ENCODE measurements at places on chromosomes 7 and 10.
A peak's percentile ranks its signal among the peaks of the same experiment; 100 is the strongest.

- DNase-seq = no peak
These were observed 287.5 kb downstream of the KCNMA1 start for GRCh38 chr10:77350134-77350533.

- DNase-seq = no peak
These were observed 64.3 kb downstream of the PLXNA4 start for GRCh38 chr7:132511921-132512320.

DNA sequence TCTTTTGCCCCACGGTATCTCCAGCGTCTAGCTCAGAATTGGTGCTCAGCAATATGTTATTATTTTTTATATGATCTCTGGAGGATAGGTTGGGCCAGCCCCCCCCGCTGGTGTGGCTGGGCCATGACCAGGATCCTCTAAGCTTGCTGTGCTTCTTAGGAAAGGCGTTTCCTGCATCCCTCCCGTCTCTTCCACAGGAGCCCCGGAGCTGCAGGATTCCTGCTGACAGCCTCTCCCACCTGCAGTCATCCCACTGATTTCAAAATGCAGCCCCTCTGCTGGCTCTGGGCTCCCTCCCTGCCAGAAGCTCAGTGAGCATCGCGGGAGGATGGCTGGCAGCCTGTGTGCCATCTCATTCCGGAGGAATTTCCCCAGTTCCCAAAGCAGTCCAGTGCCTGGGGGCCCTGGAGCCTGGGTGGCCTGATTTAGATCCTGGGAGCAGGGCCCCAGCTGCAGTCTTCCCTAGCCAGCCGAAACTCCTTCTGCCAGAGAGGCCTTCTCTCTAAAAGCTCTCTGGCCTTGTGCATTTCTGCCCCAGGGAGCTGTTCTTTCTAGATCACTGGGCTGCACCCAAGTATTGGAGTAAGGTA lies 21.8 kb upstream of the GOLGA7B start:
- DNase-seq = no peak

- DNase-seq = no peak
These were observed 83.0 kb downstream of the SORBS1 start for GRCh38 chr10:95478185-95478584.

DNA sequence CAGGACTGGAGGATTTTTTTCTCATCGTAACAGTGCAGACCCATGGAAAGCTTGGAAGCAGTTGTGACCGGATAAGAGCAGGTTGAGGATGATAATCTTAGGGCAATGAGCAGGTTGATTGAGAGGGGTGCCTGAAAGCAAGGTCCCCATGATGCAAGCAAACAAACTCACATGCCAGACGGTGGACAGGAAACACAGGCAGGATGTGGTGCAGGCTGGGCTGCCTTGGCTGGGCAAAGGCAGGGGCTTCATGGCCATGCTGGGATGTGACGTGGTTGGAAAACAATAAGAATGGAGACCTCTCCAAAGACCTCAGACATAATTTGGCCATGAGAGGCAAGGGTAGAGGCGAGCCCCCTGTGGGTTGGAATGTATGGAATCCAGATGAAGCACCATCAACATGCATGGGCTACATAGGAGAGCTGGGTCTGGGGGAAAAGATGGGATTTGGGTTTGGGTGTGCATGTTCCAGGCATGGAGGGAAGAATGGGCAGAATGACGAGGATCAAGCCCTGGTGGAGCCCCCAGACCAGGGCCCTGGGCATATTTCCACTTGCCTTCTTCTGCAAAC lies 58.3 kb downstream of the IKZF1 start:
- peak; percentile 59 for DNase-seq

GRCh38 chr7:27199849-27200760 lies at the start of gene HOXA13:
Gene HOXA13, minus strand, starts transcription at chr7:27200091. Its CDS starts 14 bp downstream, at chr7:27200077.
- peak; percentile 52 for DNase-seq

DNA sequence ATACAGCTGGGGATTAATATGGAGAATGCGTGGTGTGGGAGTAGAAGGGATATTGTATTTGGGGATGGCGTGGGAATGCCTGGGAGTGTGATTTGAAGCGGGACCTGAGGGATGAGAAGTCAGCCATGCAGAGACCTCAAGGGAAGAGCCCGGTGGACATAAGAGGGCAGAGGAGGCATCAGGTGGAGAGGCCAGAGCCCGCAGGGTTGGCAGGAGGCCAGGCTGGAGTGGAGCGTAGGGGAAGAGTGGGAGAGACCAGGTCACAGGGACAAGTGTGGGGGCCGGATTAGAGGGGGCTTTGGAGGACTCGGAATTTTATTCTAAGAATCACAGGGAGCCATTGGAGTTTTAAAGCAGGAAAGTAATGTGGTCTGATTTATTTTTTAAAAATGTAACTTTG lies 2.0 kb downstream of the NDUFB2 start:
- DNase-seq = no peak

GRCh38 chr7:71491336-71491735 lies 359.4 kb downstream of the GALNT17 start:
- no peak for DNase-seq

DNA sequence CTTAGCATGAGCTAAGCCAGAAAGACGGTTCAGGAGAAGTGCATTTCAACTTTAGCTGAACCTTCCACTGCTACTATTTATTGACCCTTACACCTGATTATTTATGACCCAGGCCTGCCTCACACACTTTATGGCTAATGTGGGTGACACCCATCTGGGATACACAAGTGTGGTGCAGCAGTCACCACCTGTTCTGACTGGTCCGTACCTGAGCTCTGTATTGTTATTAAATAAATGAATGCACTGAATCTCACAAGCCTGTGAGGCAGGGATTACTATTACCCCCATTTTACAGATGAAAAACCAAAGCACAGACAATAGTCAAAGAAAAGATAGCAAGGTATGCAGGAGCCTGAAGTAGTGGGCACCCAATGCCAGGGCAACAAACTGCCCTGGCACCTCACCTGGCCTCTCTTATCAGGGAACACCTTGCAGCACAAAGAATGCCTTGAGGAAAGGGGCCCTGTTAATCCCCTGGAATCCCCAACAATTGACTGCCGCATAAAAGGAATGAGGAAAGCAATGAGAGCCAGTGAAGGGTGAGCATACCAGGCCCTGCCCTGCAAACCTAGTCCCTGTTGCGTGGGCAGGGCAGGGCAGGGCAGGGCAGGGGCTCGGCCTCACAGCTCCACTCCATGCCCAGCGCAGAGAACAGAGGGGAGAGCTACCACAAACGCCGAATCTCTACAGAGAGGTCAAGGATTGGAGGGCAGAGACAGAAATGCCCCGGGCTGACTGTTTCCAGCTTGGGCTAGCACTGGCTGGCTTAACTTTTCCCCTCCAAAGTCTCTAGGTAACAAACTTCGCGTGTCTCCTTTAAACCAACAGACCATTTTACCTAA lies 1.3 kb downstream of the ANXA11 start:
- DNase-seq = peak; percentile 52

DNA sequence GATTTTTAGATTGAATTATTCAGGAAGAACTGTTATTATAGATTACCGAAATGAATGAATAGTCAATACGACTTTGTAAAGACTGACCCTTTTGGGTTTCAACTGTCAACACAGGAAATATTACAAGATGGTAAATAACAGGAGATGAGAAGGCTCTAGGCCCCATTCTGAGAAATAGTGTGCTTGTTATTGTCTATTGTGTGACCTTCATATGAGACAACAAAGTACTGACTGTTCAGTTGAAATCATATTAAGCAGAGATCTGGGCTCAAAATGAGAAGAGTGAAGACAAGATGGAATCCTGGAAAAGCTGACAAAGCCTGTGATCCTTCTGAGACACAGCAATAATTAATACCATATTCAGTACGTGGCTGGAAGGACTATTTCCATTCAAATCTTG lies 503.8 kb downstream of the INHBA start:
- no peak for DNase-seq

GRCh38 chr7:30679664-30680063 lies 2.6 kb downstream of the CRHR2 start:
- DNase-seq = no peak

GRCh38 chr7:115106316-115106715 lies 184.4 kb downstream of the MDFIC start:
- no peak for DNase-seq

GRCh38 chr7:150507947-150508602 lies 6.6 kb upstream of the GIMAP7 start:
- peak; percentile 40 for DNase-seq

DNA sequence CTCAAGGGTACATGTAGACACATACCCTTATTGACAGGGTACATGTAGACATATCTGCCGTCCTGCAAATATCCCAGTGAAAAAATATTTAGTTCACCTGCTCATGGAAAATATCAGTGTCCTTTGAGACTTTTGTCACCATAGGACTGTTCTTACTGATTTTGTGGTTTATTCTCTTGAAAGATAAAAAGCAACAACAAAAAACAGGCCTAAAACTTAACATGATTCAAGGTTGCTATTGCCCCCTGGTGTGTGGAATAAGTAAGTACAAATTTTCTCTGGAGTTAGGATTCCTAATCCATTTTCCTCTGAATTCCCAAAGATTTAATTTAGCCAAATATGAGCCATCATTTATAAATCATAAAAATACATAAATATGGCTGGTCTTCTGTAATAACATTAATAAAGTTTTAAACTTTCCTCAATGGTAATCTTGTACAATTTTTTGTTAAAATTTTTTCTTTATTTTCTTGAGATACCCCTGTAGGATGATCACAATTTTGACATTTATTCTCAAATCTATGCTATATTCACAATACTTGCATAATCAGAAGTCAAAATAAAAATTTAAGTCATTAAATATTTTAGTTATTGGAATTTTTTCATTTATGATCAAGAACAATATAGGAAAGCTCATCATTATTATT lies 741.4 kb upstream of the POT1 start:
- no peak for DNase-seq

- no peak for DNase-seq
These were observed 5.6 kb upstream of the AS3MT start for GRCh38 chr10:102863660-102864059.

DNA sequence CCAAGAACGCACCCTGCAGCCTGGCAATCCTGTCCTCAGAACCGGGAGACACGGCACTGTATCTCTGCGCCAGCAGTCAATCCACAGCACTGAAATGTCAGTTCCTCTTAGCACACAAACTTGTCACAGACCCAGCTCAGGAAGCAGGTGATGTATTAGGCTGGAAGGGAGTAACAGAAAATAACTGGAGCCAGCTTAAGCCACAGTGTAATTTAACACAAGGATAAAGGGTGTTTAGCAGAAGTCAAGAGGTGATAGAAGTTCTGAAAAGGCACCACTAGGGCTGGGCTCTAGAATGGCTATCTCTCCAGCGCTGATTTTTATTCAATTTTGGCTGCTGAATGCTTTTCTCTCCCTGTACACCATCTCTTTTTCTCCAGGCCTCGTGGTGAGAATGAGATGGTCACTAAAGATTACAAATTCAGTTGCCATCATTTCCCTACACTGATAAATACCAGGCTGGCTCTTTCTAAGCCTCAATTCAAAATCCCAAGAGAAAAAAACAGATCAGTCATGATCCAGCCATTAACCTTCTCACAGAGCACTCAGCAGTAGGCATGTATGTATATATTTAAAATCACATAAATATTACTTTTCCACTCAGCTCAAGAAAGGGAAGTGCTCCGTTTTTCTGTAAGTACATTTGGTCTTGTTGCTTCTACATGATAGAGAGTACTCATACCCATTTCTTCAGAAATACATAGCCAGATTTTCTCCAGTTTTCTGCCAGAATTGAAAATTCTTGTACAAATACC lies 102.7 kb upstream of the PRSS1 start:
- no peak for DNase-seq

DNA sequence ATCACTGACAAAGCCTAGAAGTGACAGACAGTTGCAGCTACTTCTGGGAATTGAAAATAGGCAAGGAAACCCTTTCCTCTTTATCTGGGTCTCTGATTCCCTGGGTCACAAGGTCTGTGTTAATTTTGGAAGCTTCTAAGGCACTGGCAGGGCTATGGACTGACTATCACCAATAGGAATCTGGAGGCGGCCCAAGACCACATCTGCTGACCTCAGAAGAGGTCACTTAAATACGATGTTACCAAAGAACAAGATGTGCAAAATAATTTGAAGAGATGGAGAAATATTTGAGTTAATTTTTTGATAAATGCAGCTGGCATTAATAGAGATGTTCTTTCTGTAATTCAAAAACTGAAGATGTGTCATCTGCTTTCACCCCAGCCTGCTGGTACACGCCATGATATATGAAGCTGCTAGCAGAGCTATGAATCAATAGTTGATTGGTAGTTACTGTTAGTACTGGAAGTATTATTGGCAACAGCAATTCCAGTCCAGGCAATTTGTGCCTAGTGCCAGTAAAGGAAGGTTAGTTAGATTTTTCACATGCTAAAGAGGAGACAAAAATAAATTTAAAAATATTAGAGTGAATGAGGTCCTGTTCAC lies 5.5 kb upstream of the STEAP4 start:
- no peak for DNase-seq

DNA sequence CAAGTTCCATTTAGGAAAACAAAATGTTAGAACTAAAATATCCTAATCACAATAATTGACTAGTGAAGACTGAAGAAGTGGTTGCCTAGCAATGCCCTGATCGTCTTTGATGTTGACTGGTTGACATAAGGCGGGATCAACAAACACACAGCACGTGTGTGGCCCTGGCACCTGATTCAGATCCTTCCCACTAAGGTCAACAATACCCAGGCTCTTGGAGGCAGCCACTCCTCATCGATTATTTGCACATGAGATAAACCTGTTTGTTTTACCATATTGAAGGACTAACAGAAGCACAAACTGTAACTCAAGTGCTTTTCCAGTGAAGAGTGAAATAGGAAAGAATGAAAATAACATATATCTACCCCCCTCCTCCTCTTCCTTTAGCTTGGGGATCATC lies 15.6 kb downstream of the FANK1 start:
- DNase-seq = no peak

DNA sequence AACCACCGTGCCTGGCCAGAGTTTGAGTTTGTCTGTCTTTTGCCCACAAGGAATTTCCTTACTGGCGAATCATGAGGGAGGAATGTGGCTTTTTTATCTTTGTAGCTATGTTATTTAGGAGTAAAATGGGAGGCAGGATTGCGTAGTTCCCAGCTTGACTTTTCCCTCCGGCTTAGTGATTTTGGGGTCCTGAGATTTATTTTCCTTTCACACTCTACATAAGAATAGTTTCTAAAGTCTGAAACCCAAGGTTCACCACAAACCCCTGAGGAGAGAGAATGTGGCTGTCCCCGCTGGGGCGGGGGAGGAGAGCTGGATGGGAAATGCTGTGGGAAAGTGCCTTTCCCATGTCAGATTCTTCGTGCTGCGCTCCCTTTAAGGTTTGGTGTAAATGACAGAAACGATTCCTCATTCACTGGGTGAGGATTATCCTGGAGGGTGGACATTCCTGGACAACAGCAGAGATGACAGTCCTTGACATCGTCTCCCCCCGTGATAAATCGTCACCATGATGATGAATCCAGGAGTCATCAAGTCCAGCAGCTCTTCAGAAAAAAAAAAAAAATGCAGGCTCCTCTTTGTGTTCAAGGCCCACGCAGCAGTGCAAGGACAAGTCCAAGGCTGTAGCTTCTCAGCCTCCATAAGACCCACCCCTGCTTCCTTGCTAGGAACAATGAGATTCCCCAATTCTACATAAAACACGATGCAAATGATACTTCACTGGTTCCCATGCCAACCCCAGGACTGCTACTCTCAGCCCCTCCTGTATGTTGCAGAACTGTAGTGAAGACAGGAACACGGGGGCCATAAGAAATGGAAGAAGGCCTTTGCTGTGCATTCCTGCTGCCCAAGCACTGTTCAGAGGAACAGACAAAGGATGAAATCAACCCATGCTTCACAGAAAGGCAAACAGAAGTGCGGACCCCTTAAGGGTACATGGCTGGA lies 233.1 kb downstream of the CCDC3 start:
- no peak for DNase-seq

Data from activated T-cell treated with anti-CD3 and anti-CD28 coated beads, Interleukin-2, amount 50 U/mL, for 24 hours (primary cell).